NK-92 treated with Interleukin-12 subunit alpha and Interleukin-12 subunit beta, amount 100 ng/mL, for 24 hours (cell line): ENCODE measurements at places on chromosomes 2 and 18.

DNA sequence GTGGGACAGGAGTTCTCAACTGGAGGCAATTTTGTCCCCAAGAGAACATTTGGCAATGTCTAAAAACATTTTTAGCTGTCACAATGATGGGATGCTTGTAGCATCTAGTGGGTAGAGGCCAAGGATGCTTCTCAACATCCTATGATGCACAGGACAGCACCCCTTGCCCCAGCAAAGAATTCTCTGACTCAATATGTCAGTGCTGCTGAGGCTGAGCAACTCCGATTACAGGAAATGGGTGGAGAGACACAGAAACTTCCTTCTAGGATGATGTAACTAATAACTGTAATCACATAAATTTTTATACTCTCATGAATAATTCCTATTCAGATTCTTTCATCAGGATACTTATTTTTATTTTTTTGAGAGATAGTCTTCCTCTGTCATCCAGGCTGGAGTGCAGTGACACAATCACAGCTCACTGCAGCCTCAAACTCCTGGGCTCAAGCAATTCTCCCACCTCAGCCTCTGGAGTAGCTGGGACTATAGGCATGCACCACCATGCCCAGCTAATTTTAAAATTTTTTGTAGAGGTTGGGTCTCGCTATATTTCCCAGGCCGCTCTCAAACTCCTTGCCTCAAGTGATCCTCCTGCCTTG, 120.3 kb upstream of the ACAA2 start:
- no peak for DNase-seq

GRCh38 chr2:165586019-165586418, 116.5 kb downstream of the CSRNP3 start:
- no peak for DNase-seq

- no peak for DNase-seq
These were observed 118.3 kb downstream of the MAP3K20 start for GRCh38 chr2:173193925-173194324.

- no peak for DNase-seq
These were observed 105.0 kb downstream of the PIGN start for GRCh38 chr18:62081761-62082294.

DNA sequence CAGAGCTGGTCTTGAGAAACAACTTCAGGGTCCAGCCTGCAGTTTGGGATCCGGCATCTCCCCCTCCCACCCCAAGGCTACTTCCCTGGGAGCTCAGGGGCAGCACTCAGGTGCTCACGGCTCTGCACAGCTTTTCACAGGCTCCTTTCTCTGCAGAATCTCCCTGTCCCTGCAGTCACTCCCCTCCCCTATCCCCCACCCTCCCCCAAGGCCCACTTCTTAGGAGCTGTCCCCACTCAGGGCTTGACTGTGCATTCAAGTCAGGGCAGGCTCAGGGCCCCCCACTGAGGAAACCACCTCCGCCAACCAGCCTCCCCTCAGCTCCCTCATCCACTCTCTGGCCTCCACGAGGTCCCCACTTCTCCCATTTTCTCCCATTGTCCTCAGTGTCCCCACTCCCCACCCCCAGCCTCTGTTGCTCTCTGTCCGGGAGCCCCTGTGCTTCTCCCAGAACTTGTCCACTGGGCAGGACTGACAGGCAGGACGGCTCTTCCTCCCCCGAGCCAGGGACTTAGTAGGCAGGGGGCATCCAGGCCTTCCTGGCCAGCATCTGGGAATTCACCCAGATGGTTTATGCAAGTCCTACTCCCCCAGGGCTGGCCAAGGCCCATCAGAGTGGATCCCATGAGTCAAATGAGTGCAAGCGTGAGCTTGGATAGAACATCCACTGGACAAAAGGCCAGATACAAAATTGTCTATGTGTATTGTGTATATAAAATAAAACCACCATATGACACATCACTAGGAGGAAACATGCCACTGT, 7.6 kb downstream of the NMUR1 start:
- DNase-seq: no peak

DNA sequence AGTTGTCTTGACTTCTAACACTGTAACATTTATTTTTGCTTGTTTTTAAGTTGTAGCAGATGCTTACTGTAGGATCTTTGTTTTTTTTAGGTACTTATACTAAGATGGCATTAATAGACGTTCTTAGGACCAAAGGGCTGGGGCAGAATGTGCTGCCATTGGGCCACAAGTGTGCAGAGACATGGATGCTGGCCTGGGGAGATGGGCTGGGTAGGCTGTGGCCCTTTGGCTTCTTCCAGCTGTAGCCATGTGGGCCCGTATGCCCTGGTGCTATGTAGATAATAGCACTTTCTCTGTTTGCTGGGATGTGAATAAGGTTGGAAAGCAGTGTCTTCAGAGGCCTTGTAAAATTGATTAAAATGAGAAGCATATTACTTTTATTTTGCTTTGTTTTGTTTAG, 18.8 kb downstream of the RAB31 start:
- DNase-seq: no peak

DNA sequence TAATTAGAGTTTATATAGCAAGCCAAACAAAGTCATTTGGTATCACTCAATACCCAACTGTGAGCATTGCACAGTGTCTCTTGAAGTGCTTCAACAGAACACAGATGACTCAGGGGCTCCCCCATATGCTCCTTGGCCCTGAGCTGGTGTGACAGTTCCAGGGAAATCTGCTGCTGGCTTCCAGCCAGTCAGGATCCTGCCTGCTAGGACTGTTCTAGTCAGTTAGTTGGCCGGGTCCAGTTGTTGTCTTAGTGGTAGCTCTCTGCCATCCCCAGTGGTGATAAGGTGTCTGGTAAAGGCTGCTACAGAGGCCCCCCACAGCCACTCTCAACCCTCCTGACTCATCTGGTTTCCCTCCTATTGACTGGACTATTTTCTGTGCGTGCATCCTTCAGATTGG, 100.3 kb downstream of the IRS1 start:
- no peak for DNase-seq
